Right hindlimb (tissue), 1 donor: ENCODE measurements at places on chromosomes 11 and 22.

GRCh38 chr11:87198266-87198881, 160.6 kb downstream of the TMEM135 start:
- no peak for DNase-seq

DNA sequence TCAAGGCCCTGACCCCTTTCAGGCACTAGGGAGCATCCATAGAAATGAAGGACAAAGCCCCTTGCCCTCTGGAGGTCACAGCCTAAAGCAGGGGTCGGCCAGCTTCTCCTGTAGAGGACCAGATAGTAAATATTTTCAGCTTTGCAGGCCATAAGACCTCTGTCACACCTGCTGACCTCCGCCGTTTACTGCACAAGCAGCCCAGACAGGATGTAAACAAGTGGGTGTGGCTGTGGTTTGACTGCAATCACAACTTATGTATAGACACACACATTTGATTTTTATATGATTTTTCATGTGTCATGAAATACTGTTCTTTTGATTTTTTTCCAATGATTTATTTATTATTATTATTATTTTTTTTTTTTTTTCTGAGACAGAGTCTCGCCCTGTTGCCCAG, 34.3 kb downstream of the KIAA1671 start:
- no peak for DNase-seq

GRCh38 chr11:105611572-105612441, 1.9 kb downstream of the GRIA4 start:
- no peak for DNase-seq

- DNase-seq = no peak
Measured at GRCh38 chr11:19243143-19243542, 2.4 kb upstream of the E2F8 start.

- no peak for DNase-seq
Measured at GRCh38 chr11:120835601-120836228, 188.2 kb upstream of the TBCEL start.

DNA sequence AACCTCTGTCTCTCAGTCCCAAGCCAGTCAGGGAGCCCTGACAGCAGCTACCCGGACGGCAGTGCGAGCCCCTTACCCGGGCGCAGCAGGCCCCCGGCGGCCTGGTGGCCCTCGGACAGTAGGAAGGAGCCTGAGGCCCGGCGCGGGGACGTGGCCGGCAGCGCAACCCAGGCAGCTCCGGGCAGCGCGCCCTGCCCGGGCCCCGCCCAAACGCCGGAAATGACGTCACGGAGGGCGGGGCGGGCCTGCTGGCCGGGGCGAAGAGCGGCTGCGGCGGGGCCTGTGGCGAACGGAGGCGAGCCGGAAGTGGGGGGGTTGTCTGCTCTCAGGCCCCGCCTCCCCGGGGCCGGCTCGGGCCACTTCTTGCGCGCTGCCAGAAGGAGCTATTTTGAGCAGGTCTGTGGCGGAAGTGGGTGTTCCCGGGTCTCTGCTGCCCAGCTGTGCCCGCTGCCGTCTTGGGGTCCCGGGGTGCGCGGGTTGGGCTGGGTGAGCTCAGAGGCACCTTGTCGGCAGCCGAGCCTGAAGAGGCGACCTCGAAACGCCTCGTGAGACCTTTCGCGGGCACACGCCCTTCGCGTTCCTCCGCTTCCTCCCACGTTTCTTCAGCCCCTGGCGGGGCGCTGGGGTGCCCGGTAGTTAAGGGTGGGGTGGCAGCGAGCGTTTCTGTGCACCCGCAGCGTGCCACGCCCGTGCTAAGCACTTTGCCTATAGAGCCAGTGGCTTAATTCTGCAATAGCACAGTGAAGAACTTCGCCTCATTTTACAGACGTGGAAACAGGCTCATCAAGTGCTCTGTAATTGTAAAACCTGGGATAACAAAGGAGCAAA, at the start of gene C11orf24:
TSS of gene C11orf24 (minus strand) at position 193 of the 828 bp plus-strand sequence. CDS start 8,206 bp downstream, outside the sequence.
- DNase-seq = peak; percentile 96

DNA sequence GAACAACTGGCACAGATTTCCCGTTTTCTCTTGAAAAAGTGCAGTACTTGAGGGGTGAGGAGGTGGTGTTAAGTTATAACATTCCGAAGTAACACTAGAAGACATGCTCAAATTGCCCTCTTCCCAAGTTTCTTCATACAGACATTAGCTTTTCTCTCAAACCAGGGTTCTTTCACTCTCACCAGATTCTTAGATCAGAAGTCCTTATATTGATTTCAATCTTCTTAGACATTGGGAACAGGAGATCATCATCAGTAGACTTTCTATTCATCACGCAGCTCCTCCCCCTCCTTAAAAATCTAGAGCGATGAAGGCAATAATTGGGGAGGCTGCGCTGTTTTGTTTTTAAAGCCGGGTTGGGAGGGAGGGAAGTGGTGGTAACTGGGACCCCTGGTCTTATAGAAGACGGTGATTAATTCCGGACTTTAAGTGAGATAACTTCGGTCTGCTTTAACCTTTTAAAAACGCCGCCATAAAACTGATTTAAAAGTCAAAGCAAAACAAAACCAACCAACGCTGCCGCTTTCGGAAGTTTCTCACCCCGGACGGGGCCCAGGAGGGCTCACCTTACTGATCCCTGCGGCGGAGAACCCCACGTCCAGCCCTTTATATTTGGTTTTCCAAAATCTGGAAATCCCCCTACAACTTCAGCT, 665 bp downstream of the USP28 start:
- DNase-seq = no peak

GRCh38 chr11:112248201-112248600, 12.5 kb downstream of the PLET1 start:
- DNase-seq = no peak

DNA sequence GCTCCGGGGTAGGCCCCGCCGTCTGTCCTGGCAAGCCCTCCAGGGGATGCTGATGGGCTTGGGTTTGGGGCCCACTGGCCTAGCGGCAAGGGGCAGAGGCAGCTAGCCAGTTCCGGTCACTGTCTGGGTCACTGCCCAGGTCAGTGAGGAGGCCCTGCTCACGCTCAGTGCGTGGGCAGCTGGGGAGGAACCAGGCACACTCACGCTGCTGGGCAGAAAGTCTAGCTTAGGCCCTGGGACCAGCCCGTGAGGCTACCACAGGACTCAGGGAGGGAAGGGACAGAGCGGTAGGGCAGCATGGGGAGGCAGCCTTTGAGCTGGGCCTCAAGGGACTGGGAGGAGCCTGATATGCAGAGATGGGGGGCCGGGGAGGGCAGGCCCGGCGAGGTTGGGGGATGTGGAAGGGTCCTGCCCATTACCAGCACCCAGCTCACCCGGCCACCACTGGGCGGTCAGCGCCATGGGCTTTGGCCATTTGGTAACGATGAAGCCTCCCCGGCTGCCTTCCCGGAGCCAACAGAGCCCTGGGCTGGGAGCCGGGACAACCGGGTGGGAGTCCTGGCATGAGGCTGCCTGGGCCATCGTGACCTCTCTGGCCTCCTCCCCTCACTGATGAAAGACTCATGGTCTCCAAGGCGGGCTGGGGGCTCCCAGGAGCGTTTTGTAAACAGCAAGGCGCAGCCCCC, 14.2 kb downstream of the SHISAL1 start:
- no peak for DNase-seq

- DNase-seq = no peak
Measured at GRCh38 chr11:114258696-114259095, 37.5 kb upstream of the NNMT start.
